AG04450 (cell line): ENCODE measurements at places on chromosomes 3 and 15.

DNA sequence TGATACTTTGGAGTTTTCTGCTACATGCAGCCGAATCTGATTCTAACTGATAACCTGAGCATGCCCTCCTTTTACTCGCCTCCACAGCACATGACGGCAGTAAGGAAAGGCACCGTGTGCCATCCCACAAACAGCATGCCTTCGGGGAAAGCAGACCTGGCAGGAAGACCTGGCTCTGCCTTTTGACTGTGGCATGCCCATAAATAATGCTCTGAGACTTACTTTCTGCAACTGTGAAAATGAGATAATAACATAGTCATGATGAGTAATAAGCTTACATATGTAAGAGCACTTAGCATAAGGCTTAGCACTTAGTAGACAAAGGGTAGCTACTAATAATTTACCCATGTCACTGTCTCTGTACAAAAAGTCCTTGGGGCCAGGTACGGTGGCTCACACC, 32.9 kb downstream of the MTHFS start:
- no peak for DNase-seq

DNA sequence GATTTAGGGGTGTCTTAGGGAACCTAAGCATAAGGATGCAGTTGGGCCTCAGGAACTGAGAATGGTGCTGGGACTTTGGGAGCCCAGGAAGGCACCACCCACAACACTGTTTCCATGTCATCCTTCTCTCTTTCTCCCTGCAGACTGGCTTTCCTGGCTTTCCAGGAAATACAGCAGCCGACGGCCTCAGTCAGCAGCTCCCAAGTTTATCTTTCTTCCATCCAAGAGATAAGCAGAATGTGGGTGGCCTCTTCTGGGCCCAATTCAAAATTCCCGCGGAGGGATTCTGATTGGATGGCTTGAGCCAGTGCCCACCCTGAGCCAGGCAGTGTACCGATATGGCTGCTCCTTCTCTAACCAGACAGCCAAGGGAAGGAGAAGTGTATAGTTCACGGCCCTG, 4.5 kb upstream of the CLN6 start:
- DNase-seq, result no peak

- no peak for DNase-seq
Measured at GRCh38 chr3:142861926-142862325, 27.0 kb downstream of the PCOLCE2 start.

DNA sequence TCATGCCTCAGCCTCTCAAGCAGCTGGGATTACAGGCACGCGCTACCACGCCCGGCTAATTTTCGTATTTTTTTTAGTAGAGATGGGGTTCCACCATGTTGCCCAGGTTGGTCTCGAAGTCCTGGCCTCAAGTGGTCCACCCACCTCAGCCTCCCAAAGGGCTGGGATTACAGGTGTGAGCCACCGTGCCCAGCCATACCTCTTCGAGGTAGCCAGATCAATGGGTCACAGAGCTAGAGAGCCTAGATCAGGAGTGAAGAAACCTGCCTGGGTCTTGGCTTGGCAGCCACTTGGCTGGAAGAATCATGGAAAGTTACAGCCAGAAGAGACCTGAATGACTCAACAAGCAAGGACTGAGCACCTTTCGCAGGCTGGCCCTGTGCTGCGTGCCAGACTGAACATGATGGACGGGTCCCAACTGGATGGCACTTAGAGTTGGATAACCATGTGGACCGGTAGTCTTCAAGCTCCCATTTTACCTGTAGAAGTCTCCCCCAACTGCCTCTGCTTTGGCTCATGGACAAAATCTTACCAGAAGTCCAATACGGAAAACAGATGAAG, 29.7 kb downstream of the GNB5 start:
- DNase-seq, result no peak

DNA sequence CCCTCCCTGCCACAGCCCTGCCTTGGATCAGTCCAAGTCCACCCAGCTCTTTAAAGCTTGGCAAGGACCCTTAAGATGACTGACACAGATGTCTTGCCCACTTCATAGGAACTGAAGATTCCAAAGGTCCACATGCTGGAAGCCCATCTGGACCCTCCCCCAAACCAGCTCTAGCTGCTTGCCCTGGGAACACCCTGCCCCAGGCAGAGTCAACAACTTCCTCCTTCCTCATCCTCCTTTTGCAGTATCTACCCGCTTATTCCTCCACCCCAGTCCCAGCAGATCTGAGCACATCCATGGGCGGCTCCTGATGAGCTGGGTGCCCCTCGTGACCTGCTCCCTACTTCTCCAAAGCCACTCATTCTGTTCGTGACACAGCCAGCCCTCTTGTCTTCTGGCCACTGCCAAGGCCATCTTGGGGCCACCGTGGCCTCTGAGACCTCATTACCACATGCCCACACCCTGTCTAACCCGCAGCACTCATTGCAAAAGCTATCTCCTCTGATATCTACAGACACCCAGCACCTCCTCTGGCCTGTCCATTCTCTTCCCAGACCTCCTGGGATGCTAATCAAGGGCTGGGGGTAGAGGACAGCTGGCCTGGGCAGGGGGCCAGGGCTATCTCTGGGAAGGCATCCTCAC, 2.0 kb upstream of the PFKFB4 start:
- DNase-seq, result no peak

DNA sequence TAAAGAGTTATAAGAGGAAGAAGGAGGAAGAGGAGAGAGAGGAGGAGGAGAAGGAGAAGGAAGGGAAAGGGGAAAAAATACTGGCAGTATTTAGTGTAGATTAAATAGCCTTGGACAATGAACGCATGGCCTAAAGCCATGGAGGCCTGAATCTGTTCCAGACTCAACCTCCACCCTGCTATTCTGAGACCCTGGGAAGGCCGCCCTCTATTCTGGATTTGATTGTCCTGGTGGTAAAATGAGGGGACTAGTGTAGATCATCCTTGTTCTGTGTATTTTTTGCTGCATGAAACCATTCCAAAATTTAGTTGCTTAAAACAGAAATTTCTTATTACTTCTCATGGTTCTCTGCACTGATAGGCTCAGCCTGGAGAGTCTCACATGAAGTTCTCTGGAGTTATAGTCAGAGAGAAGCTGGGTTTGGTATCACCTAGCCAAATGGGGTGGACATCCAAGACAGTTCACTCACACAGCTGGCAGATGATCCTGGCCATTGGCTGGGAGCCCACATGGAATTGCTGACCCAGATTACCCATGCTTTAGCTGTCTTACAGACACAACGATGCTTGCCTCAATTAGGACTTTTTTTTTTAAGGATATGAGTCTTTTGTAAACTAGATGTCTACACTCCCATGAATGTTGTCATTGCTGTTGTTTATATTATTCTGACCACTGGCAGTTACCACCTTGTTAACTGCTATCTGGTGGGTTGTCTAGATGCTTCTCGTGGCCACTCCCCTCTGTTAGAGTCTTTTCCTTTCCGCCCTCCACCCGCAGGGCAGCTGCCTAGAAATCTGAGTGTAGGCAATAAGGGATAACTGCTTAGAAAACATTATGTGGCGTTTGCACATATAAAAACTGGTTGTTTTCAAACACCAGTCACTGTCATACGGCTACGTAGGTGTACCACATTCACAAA, 149.9 kb downstream of the SST start:
- DNase-seq, result no peak

DNA sequence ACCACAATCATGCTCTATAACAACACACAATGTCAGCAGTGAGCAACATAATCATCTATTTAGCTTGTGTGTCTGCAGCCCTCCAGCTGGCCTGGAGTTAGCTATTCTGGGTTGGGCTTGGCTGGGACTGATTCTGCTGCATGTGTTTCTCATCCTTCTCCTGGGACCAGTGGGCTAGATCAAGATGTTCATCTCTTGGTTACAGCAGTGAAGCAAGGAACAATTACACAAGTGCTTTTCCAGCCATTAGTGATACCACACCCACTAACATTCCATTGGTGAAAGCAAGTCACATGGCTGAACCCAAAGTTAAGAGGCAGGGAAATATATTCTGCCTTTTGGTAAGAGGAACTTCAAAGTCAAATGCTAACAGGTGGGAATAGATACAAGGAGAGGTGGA, 14.6 kb downstream of the NUDT16 start:
- DNase-seq, result no peak

GRCh38 chr3:143924522-143925285, 46.9 kb upstream of the DIPK2A start:
- DNase-seq, result no peak

DNA sequence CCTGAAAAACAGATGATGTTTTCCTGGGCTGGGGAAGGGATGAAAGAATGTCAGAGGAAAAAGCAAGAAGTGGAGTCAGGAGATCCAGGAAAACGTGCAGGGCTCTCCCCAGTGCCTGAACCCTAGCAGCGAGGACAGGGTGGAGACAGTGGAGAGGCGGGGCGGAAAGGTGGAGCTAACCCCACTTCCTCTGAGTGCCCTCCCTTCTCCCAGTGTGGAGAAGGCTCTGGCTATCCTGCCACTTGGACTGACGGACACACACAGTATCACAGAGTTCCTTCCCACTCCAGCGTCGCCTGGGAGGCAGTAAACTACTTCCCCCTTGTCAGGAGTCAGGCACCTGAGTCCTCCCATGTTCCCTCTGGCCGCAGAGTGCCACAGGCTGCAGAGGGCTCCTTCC, 125.3 kb upstream of the CHRNA7 start:
- no peak for DNase-seq

DNA sequence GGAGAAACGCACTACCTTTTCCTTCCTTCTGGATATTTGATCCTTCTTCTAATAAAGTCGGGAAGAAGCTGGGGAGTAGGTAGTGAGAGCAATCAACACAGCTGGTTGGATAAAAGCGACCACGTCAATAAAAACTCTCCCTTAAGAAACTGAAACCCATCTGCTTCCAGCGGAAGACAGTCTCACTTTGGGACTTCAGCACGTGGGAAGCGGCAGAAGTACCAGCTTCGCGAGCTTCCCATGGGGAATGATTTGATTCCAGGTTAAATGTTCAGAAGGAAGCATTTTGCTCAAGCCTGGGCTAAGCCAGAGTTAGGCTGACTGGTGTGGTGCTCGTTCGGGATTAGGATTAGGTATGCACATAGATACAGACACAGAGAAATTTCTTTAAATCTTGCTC, 262.3 kb upstream of the LYSMD4 start:
- no peak for DNase-seq

DNA sequence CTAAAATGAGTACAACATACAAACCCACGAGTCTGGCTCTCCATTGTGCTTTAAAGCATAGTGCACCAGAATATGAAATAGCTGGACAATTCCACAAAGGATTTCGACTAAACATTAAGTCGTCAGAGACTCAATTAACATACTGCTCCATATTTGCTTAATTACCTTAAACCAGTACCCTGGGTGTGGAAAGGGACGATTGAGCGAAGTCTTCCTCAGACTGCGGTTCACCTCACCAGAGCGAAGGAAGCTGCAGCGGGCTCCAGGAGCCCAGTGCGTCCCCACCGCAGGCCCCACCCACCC, 218 bp upstream of the TRPC1 start:
- DNase-seq, result no peak

- DNase-seq, result peak; percentile 82
Measured at GRCh38 chr3:177905173-177906125, 630.8 kb upstream of the KCNMB2 start.

GRCh38 chr3:42701371-42702065, 1.1 kb downstream of the HHATL start:
- DNase-seq, result no peak

GRCh38 chr3:104742044-104742443, 624.7 kb upstream of the ALCAM start:
- DNase-seq, result no peak

DNA sequence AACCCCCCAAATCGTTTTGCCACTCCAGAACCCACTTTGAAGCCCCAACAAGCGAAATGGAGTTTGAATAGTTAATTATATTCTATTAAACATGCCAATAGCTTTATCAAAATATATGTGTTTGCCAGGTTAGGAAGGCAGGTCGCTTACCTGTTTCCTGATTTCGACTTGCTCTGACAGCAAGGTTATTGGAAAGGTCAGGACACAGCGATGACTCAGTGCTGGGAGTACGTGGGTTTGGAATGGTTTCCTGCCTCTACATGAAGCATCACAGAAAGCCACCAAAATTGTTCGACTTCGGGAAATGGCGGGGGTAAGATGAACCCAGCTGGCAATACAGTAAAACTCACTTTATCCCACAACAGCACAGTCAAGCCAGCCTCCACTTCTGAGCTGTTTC, 135.6 kb upstream of the ABI3BP start:
- DNase-seq, result no peak

- DNase-seq, result no peak
Measured at GRCh38 chr15:29429584-29429983, 160.0 kb upstream of the NSMCE3 start.

DNA sequence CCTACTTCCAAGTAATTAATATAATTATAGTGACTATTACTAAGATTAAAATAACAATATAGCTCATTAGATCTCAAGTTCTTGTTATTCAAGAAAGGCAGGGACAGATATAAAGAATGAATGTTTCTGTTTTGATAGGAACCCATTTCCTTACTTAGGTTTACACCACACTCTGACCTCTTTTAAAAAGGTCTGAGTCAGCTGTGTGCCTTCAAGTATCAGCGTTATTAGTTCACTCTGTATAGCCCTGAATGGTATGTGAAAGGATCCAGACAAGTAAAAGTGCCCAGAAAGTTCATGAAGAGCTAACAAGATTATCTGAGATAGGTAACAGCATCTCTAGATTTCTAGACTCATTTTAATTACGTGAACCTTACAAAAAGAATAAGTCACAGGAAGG, 28.9 kb downstream of the PDCD10 start:
- DNase-seq, result no peak

DNA sequence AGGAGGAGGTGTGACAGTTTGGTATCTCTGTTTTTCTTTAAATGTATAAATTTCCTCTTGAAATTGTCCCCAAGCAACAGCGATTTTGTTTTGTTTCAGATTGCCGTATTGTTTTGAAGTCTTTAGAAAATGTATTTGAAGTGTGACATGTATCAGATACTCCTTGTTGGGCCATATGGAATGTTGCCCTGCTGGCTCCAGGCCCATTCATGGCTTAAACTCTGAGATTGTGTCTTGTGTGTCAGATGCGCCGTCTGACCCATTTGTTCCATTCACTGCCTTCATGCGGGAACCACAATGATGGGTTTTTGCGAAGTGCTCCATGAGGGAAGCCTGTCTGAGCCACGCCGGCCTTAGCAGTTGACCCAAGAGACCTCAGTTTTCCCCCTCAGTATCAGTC, 75.2 kb upstream of the ADAMTSL3 start:
- no peak for DNase-seq

- DNase-seq, result no peak
Measured at GRCh38 chr15:99014803-99015697, 7.5 kb upstream of the PGPEP1L start.

- peak; percentile 49 for DNase-seq
Measured at GRCh38 chr3:65439641-65440284, 599.0 kb downstream of the MAGI1 start.

- peak; percentile 7 for DNase-seq
Measured at GRCh38 chr3:116339441-116340028, 105.8 kb downstream of the LSAMP start.
